ENCODE measurements at places on chromosomes 1 and 21. TPM values are rescaled to one million over a fixed set of nuclear protein-coding genes. Genes with fewer than 3 reads are reported as not detected.

GRCh38 chr1:19648689-19649088, 4.6 kb downstream of the NBL1 start:
- H3K27ac ChIP-seq: peak overlapping the region; percentile 92
- no peaks in the 10 kb centered on the region for H3K27me3 ChIP-seq
- H3K4me3 ChIP-seq: no peak overlapping the region

Gene CHI3L2
- 1.1 TPM for total RNA-seq

GRCh38 chr1:25182629-25183028, 49.7 kb downstream of the SYF2 start:
- no peaks in the 10 kb centered on the region for H3K4me1 ChIP-seq
- DNase-seq: no peak
- H3K36me3 ChIP-seq: no peaks in the 10 kb centered on the region
- H3K27me3 ChIP-seq: peaks cover 45% of the 10 kb centered on the region
- no peak overlapping the region for H3K4me3 ChIP-seq

GRCh38 chr1:117708323-117709248, 102.7 kb downstream of the TENT5C start:
- H3K27ac ChIP-seq: no peak overlapping the region
- no peak for DNase-seq
- no peaks in the 10 kb centered on the region for H3K4me1 ChIP-seq
- no peak overlapping the region for H3K4me3 ChIP-seq
- H3K36me3 ChIP-seq: no peaks in the 10 kb centered on the region

Gene CD5L
- 0.52 TPM for total RNA-seq

DNA sequence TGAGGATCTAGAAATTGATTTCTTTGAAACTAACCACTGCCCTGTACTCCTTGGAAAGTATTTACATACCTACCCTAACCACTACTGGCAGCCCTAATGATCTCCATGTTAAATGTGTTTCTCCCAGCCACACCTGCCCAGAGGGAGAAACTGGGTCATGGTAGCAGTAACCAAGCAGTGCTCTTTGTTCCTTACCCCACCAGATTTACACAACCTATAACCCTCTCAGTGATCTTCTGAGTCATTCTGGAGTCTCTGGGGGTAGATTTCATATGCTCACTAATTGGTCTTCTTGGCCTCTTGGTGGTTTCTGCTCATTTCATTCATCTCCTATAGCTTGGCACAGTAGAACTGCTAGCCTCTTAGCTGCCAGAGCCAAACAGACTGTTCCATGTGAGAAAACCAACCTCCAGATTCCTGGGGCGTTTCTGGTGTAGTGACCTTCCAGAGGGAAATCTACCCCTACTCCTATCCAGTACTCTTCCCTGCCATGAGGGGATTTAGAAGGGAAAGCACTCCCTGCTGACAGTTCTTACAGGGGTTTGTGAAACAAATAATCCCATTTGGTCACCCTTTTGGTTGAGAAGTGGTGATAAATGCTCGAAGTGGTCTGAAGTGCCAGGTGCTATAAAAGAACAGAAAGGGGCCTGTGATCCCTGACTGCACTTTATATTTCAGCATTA, 36.2 kb upstream of the LRIG2 start:
- H3K27ac ChIP-seq: no peak overlapping the region
- no peak overlapping the region for H3K4me3 ChIP-seq
- no peaks in the 10 kb centered on the region for H3K27me3 ChIP-seq
- DNase-seq: no peak
- no peaks in the 10 kb centered on the region for H3K4me1 ChIP-seq
- no peaks in the 10 kb centered on the region for H3K36me3 ChIP-seq

- H3K4me3 ChIP-seq: no peak overlapping the region
- H3K4me1 ChIP-seq: no peaks in the 10 kb centered on the region
- H3K36me3 ChIP-seq: no peaks in the 10 kb centered on the region
- DNase-seq: no peak
These were observed 141.8 kb upstream of the ZRANB2 start for GRCh38 chr1:71222668-71223067.

DNA sequence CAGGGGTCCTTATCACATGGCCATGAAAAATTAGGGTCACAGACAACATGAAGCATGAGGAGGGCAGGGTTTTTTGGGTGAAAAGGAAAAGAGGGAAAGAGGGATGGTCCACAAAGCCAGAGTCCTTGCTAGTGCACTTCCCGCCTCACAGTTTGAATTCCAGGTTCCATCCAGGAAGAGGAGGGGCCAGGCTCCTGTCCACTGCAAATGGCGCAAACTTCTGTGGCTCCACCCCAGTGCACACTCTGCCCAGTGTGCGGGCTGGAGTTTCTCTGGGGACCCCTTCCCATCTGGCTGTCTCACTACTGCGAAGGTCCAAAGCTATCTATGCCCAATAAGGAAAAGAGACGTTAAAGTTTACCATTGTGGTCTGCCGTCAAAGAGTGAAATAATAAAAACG, 17.8 kb downstream of the AIM2 start:
- no peaks in the 10 kb centered on the region for H3K27me3 ChIP-seq
- H3K27ac ChIP-seq: no peak overlapping the region
- H3K36me3 ChIP-seq: peaks cover 25% of the 10 kb centered on the region
- peaks cover 15% of the 10 kb centered on the region for H3K4me1 ChIP-seq
- H3K4me3 ChIP-seq: no peak overlapping the region

DNA sequence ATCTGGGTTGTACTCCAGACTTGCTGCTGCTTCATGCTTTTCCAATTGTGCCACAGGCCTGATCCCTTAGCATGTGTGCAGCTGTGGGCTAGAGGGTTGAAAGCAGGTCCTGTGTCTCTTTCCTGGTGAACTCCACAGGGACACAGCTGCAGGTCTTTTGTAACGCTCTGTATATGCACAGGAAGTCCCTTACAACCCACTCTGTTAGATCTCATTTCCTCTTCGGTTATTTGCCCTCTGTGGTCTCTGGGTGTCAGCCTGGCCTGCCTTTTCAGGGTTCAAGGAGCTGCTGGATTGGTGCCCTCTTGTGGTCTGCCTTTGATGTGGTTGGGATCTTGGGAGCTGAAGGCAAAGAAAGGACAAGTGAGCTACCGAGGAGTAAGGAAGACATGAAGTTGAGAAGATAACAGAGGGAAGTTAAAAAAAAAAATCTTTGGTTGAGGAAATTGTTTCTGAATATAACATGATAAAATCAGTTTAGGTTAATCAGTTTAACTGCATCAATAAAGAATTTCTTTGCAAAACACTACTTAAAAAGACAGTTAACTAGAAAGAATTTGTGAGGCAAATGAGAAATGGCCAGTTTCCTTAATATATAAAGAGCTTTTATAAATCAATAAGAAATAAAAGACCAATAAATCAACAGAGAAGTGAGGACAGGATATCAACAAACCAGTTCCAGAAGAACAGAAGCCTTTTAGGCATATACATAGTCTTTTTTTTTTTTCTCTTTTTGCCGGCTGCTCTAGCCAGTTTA, 44.1 kb downstream of the UCK2 start:
- H3K4me1 ChIP-seq: peaks cover 5% of the 10 kb centered on the region
- H3K27ac ChIP-seq: no peak overlapping the region
- DNase-seq: peak; percentile 50
- H3K36me3 ChIP-seq: no peaks in the 10 kb centered on the region

GRCh38 chr1:94279038-94279437, 41.7 kb upstream of the ARHGAP29 start:
- peaks cover 12% of the 10 kb centered on the region for H3K4me1 ChIP-seq
- no peaks in the 10 kb centered on the region for H3K27me3 ChIP-seq
- DNase-seq: no peak
- no peaks in the 10 kb centered on the region for H3K36me3 ChIP-seq
- H3K27ac ChIP-seq: no peak overlapping the region

- H3K36me3 ChIP-seq: no peaks in the 10 kb centered on the region
- peak within 1 kb of the TSS; percentile 95 for H3K27ac ChIP-seq
- H3K4me3 ChIP-seq: peak within 1 kb of the TSS; percentile 91
- H3K4me1 ChIP-seq: peaks cover 52% of the 10 kb centered on the region
These were observed at the start of gene NIBAN1 for GRCh38 chr1:184974056-184974836. TSS of gene NIBAN1 (minus strand) at chr1:184974508. CDS start at chr1:184974356, 152 bp downstream.

GRCh38 chr1:187715483-187715882, 886.7 kb downstream of the PLA2G4A start:
- no peaks in the 10 kb centered on the region for H3K36me3 ChIP-seq
- H3K4me3 ChIP-seq: no peak overlapping the region
- no peak for DNase-seq
- no peaks in the 10 kb centered on the region for H3K4me1 ChIP-seq
- no peak overlapping the region for H3K27ac ChIP-seq

- DNase-seq: no peak
- H3K27me3 ChIP-seq: no peaks in the 10 kb centered on the region
- no peak overlapping the region for H3K4me3 ChIP-seq
- H3K36me3 ChIP-seq: no peaks in the 10 kb centered on the region
- H3K27ac ChIP-seq: no peak overlapping the region
These were observed 147.1 kb downstream of the ADSS2 start for GRCh38 chr1:244304656-244305055.

DNA sequence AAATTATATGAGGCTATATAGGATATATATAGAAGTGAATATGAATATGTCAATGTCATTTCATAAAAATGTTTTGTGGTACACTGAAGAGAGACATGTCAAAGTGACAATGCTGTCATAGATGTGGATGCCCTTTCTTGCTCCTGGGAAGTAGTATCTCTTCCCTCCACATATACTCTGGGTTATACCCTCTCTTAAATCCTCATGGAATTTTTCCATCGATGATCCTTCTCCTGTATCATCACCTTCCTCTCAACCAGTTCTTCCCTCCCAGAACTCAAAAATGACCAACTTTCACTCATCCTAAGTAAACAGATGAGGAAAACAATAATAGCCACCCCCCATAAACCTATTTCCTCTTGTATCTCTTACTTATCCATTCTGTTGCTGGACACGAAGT, 351.5 kb downstream of the USP25 start:
- no peak overlapping the region for H3K4me3 ChIP-seq
- H3K27me3 ChIP-seq: no peaks in the 10 kb centered on the region
- H3K36me3 ChIP-seq: no peaks in the 10 kb centered on the region
- no peak for DNase-seq
- no peak overlapping the region for H3K27ac ChIP-seq

- peaks cover 18% of the 10 kb centered on the region for H3K4me1 ChIP-seq
- no peaks in the 10 kb centered on the region for H3K36me3 ChIP-seq
- no peak overlapping the region for H3K4me3 ChIP-seq
- DNase-seq: no peak
- no peaks in the 10 kb centered on the region for H3K27me3 ChIP-seq
These were observed 258.2 kb upstream of the C1orf105 start for GRCh38 chr1:172162236-172162635.

Gene AKR1A1
- total RNA-seq: 45.4 TPM

DNA sequence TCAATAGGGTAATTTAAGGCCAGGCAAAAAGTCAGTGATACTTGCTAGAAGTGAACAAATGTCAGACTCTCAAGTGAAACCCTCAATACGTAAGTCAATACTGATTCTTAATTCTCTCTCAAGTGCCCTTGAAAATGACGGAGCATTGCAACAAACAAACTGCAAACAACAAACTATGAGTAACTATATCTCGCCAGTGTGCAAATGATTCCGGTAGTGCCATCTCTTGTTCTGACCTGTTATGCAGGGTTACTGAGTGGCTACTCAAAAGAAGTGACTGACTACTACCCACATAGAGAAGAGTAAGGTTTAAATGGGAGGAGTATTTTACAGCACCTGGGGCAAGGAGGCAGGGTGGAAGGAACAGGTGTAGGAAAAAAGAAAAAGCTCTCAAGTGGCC, 1.6 kb downstream of the SLC19A2 start:
- H3K27ac ChIP-seq: peak overlapping the region; percentile 97
- H3K4me1 ChIP-seq: peaks cover 85% of the 10 kb centered on the region
- DNase-seq: no peak
- H3K36me3 ChIP-seq: no peaks in the 10 kb centered on the region

Gene ATP6V1G3
- total RNA-seq: not detected

DNA sequence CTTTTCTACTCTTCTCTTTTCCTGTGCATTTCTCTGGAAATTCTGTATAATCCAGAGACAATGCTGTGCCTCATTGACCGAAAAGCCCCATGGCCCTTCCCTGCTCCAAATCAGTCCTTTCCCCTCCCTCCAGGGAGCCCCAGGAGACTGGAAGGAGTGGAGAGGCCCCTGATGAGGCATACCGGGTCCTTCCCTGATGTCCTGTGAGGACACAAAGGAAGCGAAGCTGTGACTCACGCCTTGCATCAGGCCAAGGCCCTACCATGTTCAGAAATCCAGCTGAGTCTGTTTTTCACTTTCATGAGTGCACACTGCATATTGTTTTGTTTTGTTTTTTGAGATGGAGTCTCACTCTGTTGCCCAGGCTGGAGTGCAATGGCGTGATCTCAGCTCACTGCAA, 38.7 kb upstream of the BECN2 start:
- no peaks in the 10 kb centered on the region for H3K27me3 ChIP-seq
- no peak overlapping the region for H3K27ac ChIP-seq
- H3K36me3 ChIP-seq: no peaks in the 10 kb centered on the region
- no peaks in the 10 kb centered on the region for H3K4me1 ChIP-seq
- H3K4me3 ChIP-seq: no peak overlapping the region

DNA sequence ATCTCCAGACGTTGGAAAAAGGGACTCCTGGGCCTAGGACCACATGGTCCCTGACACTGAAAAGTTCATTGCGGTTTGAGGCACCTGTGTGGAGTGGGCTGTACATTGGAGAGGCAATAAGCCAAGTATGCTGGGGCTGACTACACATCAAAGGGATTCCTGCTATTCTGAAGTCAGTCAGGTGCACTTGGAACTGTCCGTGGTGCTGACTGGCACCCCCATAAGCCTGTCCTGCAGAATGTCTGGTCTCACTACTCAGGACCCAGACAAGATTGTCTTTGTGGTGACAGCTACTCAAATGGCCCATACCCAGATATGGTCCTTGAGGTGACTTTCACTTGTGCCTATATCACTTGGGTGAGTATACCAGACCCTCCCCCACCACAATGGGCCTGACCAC, 150.6 kb downstream of the RWDD3 start:
- peak; percentile 28 for DNase-seq
- no peaks in the 10 kb centered on the region for H3K27me3 ChIP-seq
- no peak overlapping the region for H3K27ac ChIP-seq
- H3K36me3 ChIP-seq: no peaks in the 10 kb centered on the region
- H3K4me3 ChIP-seq: no peak overlapping the region

Gene TSACC
- 0.58 TPM for total RNA-seq

- H3K4me3 ChIP-seq: no peak overlapping the region
- H3K36me3 ChIP-seq: no peaks in the 10 kb centered on the region
- no peak for DNase-seq
- H3K27ac ChIP-seq: no peak overlapping the region
These were observed 7.1 kb upstream of the DDI2 start for GRCh38 chr1:15610167-15610566.

Gene RNU1-1
- 6,072 TPM for total RNA-seq

Gene RER1
- 80.5 TPM for total RNA-seq

Gene ESRRG
- 58.5 TPM for total RNA-seq
